Heart left ventricle (tissue), 16 donors: ENCODE measurements at places on chromosomes 3 and 15. TPM values are rescaled to one million over a fixed set of nuclear protein-coding genes. Genes with fewer than 3 reads are reported as not detected.

DNA sequence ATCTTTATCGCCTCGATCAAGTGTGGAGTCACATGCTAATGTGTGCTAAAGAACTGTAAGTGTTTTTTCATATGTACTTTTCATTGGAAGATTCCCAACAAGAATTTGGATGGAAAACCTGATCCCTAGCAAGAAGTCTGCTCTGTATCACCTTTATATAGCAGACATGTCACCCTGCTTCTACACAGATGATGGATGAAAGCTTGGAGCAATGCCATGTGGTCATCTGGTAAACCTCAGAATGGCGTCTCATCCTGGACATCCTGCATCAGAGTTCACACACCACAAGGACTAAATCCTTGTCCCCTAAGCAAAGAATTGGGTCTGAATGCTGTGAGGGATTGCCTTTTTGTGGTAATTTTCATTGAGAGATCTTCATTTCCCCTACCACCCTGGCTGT is 42.1 kb upstream of the CTDSPL start:
- DNase-seq: no peak

GRCh38 chr3:197466586-197467399 is 89.0 kb downstream of the BDH1 start:
- DNase-seq: no peak

GRCh38 chr15:63180746-63181145 is 8.7 kb upstream of the RAB8B start:
- DNase-seq: no peak

GRCh38 chr15:68318931-68319909 is 41.7 kb downstream of the FEM1B start:
- DNase-seq: no peak

DNA sequence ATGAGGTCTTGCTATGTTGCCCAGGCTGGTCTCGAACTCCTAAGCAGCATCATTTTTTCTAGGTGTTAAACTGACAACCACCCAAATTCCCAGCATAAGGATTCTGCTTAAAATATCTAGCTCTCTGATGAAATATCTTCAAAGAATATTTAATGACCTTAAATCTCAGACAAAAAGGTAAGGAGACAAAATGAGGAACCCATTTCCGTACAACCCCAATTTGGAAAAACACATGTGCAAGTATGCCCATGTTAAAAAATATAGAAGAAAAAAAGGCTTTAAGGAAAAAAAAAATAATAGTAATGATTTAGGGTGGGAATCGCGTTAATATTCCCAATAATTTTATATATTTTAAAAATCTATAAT is 1.4 kb upstream of the SACM1L start:
- DNase-seq: no peak

DNA sequence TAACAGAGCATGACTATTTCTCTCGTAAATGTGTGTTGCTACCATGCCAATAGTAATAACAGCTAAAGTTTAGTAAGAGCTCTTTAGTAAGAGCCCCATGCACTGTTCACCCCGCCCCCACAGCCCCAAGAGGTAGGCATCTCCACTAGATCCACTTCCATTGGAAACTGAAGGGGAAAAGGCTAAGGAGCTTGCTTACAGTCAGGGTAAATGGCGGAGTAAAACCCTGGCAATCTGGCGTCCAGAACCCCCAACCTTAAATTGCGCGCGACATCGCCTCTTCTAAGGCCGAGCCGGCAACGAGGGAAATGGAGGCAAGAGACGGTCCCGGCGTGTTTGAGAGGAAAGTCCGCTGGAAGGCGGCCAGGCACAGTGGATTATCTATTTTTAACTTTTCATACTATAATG is 654 bp upstream of the C3orf38 start:
- DNase-seq: no peak

GRCh38 chr3:12882336-12883310 is 41.3 kb upstream of the RPL32 start:
- no peak for DNase-seq

GRCh38 chr3:23550402-23550801 is 255.4 kb upstream of the UBE2E1 start:
- DNase-seq: no peak

GRCh38 chr3:154943981-154944380 is 136.1 kb upstream of the MME start:
- no peak for DNase-seq

- DNase-seq: no peak
These were observed 358.4 kb upstream of the PROK2 start for GRCh38 chr3:72143322-72143721.

DNA sequence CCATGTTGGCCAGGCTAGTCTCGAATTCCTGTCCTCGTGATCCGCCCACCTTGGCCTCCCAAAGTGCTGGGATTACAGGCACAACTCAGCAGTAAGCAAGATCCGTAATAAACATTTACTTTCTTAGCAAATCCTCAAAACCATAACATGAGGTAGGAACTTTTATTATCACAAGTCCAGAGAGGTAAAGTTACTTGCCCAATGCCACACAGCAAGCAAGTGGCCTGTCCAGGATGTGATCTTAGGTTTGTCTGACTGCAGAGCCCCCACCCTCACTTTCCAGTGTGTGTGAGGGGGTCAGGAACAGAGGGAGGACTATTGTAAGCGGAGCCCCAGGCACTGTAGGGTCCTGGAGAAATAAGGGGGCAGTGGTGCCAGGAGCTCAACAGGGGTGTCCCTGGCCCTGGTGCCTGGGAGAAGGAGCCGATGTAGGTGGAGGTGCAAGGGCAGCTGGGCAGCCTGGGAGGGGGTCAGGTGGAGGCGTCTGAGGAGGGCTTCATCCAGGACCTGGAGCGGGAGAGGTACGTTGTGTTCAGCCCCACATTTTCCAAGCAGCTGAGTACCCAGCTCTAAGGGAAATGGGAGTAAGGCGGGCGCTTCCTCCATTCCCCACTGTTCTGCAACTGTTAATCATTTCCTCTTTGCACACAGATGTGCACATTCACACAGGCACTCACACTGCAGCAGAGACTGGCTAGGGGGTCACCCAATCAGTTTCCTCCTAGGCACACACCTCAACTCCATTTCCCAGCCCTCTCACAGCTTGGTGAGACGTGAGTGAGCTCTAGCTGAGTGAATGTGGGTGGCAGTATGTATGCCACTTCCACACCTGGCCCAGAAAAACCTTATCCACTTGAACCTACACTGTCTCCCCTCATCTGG is 5.9 kb downstream of the RPUSD3 start:
- no peak for DNase-seq

GRCh38 chr3:124700880-124701684 is 29.2 kb upstream of the UMPS start:
- DNase-seq: no peak

- no peak for DNase-seq
These were observed 26.8 kb downstream of the RPN1 start for GRCh38 chr3:128623762-128624176.

GRCh38 chr3:160224811-160225175 is 429 bp upstream of the C3orf80 start:
- no peak for DNase-seq

GRCh38 chr3:118943597-118943996 is 91.0 kb downstream of the IGSF11 start:
- no peak for DNase-seq

DNA sequence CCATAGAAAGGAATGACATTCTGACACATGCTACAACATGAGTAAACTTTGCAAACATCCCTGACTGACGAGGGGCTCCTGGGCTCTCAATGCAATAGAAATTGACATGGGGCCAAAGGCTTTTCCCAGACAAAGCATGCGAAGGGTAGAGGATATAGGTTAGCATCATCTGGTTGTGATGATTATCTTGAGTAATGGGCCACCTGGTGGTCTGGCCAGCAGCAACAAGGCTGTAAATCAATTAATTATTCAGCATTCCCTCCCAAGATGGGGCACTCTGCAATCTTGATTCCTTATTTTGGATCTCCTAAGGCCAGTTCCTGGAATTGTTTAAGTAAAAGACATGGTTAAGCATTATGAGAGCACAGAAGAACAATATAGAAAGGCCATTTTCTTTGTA is 99.2 kb downstream of the AGBL1 start:
- no peak for DNase-seq

DNA sequence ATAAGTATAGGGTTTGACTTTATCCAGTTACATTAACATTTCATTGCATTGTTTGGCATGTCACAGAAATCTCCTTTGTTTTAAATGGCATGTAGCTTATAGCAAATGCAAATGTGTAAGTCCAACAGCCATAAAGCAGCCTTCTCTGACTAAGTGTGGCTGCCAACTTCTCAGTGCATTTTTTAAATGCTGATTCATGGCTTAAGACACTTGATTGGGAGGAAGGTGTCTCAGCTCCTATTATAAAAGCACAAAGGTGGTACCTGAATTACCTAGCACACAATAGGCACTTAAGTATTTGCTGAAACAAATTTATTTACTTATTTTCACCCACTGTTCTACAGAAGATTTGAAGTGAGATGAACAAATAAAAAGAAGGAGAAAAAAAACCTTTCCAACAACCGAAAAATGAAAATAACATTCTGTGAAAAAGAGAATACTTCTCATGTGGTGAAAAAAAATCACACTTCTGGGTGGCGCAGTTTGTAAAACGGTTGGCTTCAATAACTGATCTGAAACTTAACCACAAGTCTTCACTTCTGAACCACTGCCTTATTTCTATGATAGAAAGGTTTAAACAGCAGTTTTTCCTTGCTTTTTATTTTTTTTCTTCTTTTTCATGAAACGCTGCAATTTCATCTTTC is 105.5 kb upstream of the ICE2 start:
- no peak for DNase-seq

GRCh38 chr15:39922462-39923092 is 2.5 kb upstream of the GPR176 start:
- no peak for DNase-seq

DNA sequence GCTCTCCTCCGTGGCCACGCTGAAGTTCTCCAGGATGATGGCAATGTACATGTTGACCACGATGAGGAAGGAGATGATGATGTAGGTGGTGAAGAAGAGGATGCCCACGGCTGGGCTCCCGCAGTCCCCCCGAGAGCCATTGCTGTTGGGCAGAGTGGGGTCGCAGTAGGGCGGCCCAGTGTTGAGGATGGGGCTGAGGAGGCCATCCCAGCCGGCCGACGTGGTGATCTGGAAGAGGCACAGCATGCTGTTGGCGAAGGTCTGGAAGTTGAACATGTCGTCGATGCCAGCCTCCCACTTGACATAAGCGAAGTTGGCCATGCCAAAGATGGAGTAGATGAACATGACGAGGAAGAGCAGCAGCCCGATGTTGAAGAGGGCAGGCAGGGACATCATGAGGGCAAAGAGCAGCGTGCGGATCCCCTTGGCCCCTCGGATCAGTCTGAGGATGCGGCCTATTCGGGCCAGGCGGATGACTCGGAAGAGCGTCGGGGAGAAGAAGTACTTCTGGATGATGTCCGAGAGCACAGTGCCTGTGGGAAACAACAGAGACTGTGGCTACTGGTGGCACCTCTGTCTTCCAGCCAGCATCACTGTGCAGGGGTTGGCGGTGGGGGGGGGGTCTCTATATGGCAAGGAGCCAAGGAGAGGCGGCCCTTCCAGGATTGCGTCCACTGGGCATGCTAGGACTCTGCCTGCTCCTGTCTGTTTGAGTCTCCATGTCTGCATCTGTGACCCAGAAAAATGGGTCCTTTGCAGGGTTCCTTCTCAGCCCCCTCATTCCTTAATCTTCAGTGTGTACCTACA is 55.1 kb downstream of the EXOG start:
- no peak for DNase-seq

- no peak for DNase-seq
These were observed 534.3 kb downstream of the ROBO1 start for GRCh38 chr3:79233431-79234060.

DNA sequence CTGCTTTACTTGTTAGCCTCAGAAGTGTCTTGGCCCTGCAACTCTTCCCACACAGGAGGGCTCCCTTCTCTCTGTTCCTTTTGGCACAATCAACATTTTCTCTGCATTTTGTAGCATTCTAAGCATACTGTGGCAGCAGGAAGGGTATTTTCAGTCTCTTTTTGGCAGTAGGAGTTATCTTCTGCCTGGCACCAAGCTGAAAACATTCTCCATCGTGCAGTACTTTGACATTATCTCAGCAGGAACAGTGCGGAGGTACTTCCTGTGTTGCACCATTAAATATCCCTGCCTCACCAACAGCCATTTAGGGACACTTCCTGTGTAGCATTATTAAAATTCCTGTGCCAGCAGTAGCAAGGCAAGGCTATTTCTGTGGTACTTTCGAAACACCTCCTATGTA is 233.2 kb upstream of the SEMA6D start:
- DNase-seq: no peak

DNA sequence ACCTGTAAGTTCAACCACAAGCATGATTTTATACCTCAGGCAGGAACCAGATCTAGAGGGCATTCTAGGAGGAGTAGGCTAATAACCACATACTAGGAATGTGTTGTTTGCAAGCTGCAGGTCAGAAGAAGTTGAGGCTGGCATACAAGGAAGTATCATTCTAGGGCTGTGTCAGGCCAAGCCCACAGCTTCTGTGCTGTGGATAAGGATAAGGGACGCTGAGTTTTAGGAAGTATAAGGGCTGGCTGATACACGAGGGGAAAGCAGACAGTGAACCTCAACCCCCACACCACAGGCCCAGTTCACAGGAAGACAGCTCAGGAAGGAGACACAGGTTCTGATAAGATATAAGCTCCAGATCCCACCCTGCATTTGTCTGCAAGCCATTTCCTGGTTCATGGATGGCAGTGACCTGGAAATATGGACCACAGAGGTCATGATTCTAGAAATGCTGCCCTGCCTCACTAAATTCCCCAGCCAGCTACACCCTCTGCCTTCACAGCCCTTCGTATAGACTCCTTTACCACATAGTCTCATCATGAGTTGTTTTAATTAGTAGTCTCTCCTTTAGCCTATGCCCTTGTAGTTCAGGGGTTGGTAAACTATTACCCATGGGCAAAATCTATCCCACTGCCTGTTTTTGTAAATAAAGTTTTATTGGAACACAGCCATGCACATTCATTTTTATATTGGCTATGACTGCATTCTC is 260.7 kb downstream of the OPA1 start:
- DNase-seq: no peak

GRCh38 chr3:79011821-79012529 is 755.8 kb downstream of the ROBO1 start:
- DNase-seq: no peak

The ITIH1 gene
- 0.23 TPM for total RNA-seq

The MEX3B gene
- 3.0 TPM for total RNA-seq

The SMAD6 gene
- total RNA-seq: 20.6 TPM

The TMEM115 gene
- total RNA-seq: 20.5 TPM

The SMCO1 gene
- total RNA-seq: 14.5 TPM

The MESP1 gene
- 3.2 TPM for total RNA-seq

The ALG1L2 gene
- not detected for total RNA-seq

The CGNL1 gene
- 16.9 TPM for total RNA-seq

The ACSBG1 gene
- 1.2 TPM for total RNA-seq

The OIP5 gene
- 0.81 TPM for total RNA-seq

The GPR62 gene
- total RNA-seq: 0.27 TPM

The BTD gene
- 8.3 TPM for total RNA-seq

The FAM81A gene
- total RNA-seq: 2.1 TPM

The GP5 gene
- total RNA-seq: not detected

The CTSH gene
- total RNA-seq: 66.2 TPM
